ENCODE measurements at places on chromosomes 12 and 14.

- DNase-seq: peak; percentile 37
Observed at GRCh38 chr14:102539544-102540314, 30.2 kb upstream of the ANKRD9 start.

GRCh38 chr14:55128386-55129085, 516 bp upstream of the LGALS3 start:
- DNase-seq: no peak

GRCh38 chr14:49858383-49858782, 5.8 kb upstream of the NEMF start:
- DNase-seq: no peak

DNA sequence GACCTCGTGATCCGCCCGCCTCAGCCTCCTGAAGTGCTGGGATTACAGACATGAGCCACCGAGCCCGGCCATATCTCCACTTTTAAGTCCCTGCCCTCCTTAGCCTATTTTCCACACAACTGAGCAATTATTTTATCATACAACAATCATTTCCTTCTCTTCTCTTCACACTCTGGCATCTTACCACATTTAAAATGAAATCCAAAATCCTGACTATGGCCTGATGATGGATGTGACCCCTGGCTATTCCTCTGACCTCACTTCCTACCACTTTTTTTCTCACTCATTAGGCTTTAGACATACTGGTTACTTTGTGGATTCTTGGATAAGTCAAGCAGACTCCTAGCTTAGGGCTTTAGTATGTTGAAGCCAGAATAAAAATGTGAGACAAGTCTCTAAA, 21.9 kb upstream of the EID3 start:
- DNase-seq: no peak

DNA sequence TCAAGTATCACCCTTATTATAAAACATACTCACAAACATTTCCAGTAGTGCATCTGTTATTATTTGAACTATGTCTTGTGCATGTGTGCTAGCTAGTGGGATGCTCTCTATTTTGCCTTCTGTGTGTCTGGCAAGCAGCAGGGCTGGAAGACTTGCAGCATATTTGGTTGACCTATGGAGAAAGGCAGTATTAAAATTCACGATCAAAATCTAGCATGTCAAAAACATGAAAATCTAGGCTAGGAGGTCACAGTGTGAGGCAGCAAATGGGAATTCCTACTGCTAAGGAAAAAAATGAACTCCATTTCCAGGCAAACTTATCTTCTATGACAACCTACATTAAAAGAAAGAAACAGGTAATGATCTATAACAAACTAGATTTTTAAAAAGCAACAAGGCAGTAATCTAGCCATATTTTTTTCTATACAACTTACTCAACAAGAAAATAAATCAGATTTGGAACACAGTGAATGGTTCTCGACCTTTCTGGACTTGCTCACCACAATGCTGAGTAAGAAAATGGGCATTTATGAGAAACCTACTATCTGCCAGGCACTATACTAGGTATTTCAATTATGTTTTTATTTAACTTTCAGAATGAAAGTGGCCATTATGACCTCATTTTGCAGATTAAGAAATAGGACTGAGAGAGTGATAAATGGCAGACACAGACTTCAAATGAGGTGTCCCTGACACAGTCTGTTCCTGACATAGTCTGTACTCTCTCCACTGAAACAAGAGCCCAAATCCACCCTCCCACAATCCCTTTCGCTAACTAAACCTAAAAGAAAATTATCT, 96.8 kb downstream of the TXNDC16 start:
- DNase-seq: peak; percentile 82

DNA sequence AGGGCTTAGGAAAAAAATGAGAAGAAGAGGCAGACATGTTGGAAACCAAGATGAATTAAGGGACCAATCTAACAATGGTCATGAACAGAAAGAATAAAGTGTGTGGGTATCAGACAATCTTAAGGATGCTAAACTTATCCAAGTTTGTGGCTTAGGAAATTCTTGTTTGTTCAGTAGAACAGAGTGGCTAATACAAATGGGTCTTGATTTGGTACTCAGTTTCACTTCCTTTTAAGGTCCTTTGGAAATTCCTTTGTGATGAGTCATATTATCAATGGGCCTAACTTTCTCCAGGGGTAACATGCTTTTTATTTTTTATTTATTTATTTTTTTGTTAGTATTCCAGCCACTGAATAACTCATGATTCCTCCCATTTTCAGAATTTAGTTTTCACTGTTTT, 1154.7 kb upstream of the FLRT2 start:
- peak; percentile 27 for DNase-seq

DNA sequence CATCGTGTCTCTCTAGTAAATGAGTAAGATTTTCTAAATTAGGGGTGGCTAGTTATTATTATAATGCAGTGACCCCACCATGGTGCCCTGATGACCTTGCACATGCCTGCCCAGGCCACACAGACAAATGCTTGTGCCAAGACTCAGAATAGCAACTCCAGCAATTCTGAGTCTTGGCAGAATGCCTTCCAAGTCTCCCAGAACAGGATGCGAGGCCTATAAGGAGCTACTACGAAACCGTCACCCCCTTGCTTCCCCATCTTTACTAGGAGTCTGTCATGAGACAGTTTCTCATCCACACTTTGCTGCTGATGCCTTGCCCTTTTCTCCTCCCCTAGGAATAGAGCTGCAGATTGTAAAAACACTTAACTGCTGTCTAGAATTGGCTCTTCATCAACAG, 559.9 kb downstream of the TRHDE start:
- DNase-seq: no peak

DNA sequence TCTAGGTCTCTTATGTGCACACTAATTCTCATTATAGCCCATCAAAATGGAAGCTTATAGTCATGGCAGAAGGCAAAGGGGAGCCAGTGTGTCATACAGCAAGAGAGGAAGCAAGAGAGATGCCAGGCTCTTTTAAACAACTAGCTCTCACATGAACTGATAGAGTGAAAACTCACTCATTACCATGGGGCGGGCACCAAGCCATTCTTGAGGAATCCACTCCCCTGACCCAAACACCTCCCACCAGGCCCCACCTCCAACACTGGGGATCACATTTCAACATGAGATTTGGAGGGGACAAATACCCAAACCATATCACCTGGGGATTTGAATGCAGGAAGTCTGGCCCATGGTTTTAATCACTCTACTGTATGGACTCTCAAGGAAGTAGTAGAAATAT, 36.9 kb upstream of the CRACR2A start:
- DNase-seq: no peak

- no peak for DNase-seq
Observed at GRCh38 chr12:117208206-117208605, 17.9 kb upstream of the FBXO21 start.

DNA sequence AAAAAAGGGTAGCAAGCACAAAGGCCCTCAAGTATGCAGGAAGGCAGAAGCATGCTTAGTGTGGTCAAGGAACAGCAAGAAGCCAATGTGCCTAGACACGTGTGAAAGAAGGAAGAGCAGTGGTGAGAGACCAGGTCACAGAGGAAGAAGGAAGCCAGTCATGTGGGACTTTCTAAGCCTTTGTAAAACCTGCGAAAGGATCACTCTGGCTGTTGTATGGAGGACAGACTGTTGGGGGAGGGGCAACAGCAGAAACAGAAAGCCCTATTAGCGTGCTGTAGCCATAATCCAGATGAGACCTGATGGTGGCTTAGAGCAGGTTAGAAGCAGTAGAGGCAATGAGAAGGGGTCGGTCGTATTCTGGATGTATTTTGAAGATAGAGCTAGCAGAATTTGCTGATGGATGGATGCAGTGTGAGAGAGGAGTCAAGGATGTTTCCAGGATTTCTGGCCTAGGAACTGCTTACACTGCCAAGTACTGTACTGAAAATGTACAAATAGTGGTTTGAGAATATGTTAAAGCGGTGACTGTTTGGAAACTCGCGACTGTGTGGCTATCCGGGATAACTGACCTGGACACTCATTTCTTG, 5.7 kb upstream of the MLF2 start:
- DNase-seq: no peak

DNA sequence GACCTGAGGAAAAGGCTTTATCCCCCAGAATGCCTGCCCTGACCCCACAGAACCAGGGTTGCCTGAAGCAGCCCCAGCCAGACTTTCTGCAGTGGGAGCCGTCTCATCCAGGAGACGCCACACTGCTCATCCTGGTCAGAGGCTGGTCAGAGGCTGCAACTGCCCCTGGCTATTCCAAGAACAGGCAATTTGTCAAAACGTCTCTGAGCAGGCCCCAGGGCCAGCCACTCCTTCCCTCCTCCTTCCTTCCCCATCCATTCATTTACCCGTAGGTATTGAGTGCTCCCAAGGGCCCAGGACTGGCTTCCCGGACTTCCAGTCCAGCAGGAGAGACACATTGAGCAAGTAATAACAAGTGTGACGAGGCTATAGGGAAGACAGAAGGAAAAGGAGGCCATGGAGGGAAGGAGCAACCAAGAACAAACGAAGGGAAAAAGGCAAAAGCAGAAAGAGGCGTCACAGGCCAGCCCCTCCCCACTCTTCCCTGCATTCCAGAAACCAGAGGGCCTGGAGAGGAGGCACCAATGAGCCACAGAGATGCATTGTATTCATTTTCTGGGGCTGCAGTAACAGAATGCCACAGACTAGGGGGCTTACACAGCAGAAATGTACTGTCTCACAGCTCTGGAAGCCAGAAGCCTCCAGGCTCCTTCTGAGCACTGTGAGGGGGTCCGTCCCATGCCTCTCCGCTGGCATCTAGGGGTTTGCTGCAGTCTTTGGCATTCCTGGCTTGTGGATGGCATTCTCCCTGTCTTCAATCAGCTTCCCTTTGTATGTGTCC, 21.0 kb upstream of the CD9 start:
- peak; percentile 56 for DNase-seq

DNA sequence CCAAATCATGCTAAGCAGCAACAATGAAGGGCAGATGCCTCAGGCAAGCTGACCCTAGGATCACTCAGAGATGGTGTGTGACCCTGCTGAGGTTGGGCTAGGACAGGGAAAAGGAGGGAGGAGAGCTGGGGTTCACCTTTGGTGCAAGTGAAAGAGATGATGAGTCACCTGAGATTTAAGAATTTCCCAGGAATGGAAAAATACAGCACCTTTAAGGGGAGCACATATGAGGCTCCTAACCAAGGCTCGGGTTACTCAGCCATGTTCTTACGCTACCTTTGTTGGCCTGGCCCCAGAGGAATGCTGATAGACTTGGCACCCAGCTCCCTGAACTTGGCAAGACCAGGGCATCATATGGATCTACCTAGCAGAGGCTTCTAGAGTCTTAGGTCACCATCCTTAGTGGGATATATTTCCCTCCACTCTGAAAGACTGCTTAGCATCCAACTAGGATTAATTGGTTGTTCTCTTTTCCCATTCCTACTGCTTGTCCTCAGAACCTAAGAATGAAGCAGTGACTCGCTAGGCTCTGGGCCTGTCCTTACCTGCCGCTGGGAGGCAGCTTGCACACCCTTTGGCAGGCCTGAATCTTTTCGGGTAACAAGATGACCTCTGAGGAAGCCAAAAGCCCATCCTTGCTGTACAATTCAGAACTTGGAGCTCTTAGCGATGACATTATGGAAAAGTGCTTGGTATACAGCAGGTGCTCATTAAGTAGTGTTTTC, 4.0 kb upstream of the NAA25 start:
- no peak for DNase-seq

GRCh38 chr12:106120519-106121105, 18.1 kb downstream of the NUAK1 start:
- no peak for DNase-seq

GRCh38 chr14:63563370-63564026, 20.3 kb upstream of the PPP2R5E start:
- peak; percentile 20 for DNase-seq

- peak; percentile 64 for DNase-seq
Observed at GRCh38 chr12:65533177-65533883, 254.8 kb downstream of the MSRB3 start.

DNA sequence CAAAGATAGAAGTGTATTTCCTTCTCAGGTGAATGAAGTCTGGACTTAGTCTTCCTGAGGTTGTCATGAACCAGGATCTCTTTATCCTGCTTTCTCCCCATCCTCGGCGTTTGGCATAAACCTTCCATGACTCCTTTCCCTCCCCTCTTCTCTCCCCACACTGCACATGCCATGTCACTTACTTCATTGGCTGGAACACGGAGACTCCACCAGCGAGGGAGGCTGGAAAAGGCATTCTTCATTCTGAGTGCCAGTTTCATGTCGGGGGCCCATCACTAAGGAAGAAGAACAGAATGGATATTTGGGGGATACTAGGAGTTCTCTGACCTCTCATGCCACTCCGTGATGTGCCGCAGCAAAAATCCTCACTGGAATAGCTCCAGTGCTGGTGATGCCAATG, 105.6 kb downstream of the VCPKMT start:
- no peak for DNase-seq

DNA sequence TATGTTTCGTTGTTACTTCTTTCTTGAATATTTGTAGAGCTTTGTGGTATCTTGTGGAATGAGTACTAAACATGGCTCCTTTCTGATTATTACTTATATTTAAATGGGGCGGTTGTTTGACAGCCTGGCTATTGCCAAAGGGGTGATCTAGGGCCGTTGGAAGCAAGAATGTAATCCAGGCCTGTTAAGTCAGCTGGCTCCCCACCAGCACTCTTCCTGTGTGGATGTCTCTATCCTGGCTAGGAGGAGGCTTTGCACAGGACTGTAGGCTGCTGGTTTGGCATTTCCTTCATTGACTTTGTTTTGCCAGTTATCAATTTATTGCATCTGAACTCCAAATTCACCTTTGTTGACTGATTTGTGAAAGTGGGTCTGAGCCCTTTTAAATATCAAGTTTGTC, 5.6 kb downstream of the FAM234B start:
- peak; percentile 43 for DNase-seq

GRCh38 chr12:124754949-124755800, 108.5 kb downstream of the SCARB1 start:
- DNase-seq: peak; percentile 87

- no peak for DNase-seq
Observed at GRCh38 chr14:102870994-102871831, 51.2 kb upstream of the AMN start.

DNA sequence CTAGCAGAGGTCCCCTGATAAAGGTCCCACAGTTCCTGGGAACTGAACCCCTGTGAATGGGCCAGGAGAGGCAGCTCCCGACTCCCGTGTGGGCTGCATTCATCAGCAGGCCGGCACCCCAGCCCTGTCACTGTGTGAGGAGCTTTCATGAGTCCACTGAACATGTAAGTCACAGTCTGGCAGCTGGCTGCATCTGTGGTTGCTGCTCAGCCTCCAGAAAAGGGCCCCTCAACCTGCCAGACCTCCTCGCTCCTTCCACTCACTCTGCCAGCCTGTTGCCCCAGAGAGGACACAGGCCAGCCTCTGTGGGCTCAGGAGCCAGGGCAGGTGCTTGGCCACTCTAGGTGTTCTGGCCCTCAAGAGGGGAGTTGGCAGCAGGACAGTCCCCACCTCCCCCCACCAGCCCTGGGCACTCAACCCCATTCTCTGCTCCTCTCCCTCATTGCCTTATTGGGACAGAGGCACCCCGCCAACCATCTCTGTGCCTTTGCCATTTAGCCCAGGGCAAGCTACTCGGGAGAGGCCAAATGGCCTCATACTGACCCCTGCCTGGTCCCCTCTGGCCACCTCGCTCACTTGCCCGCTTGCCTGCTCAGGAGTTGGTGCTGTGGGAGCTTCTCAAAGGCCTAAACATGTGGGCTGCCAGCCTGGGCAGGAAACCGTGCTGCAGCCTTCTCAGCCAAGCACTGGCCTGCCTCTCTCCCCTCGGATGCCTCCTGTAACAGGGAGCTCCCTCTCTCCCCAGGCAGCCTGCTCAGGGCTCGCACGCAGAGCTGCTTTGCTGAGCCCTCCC, 1.9 kb downstream of the RTL1 start:
- DNase-seq: no peak

Measured in astrocyte of the spinal cord (primary cell).